ENCODE measurements at places on chromosomes 13 and 19. TPM values are rescaled to one million over a fixed set of nuclear protein-coding genes. Genes with fewer than 3 reads are reported as not detected.

- no peak for DNase-seq
These were observed 4.0 kb downstream of the PLEKHG2 start for GRCh38 chr19:39416152-39417120.

- DNase-seq = no peak
These were observed 11.8 kb upstream of the ERFL start for GRCh38 chr19:41939861-41940730.

DNA sequence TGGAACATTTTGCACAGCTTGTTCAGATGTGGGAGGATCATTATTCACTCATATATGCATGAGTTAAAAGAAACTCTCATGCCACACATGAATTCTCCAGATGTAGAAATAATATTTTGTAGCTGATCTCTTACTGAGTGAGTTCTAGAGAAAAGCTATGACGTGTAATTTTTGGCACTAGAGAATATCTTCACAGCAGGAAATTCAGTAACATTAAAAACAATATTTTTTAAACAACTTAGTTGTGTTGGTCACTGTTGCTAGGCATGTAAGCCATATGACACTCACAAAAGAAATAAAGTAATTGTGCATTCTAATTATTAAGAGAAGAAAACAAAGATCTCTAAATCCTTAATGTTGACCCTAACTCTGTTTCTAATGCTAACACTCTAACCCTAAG, 371.4 kb upstream of the SLC10A2 start:
- no peak for DNase-seq

- no peak for DNase-seq
These were observed 78.9 kb upstream of the FLT1 start for GRCh38 chr13:28573595-28574373.

- DNase-seq = no peak
These were observed 29.4 kb downstream of the RFXAP start for GRCh38 chr13:36848199-36848982.

GRCh38 chr13:112071102-112071722, 4.3 kb downstream of the SOX1 start:
- no peak for DNase-seq

DNA sequence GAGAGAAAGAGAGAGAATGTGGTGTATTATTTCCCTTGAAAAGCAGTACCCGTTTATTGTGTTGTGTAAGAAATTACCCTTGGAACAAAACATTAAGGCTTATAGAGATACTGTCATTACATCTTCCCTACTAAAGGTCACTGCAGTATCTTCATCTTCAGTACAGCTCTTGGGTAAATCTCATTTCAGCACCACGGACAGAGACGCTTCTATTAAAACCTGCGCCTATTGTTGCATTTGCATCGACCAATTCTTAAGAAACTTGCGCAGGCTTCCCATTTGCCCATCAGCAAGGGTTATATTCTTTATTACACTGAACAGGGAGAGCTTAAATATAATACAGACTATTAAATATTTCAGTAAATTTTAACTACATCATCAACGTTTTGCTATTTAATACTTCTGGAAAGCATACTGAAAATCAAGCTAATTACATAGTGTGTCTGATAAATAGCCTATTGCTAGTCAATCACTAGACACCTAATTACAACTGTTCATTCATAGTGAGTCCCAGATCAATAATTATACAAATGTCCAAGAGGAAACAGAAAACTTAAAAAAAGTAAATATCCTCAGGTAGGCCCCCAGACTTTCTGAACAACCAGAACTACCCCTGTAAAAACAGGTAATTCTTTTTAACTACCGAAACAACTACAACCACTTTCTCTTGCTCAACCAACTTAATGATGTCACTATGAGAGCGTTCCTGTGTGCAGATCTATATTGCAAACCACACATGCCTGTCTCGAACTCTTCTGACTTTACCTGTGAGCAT, 350.6 kb downstream of the LIG4 start:
- DNase-seq = no peak

DNA sequence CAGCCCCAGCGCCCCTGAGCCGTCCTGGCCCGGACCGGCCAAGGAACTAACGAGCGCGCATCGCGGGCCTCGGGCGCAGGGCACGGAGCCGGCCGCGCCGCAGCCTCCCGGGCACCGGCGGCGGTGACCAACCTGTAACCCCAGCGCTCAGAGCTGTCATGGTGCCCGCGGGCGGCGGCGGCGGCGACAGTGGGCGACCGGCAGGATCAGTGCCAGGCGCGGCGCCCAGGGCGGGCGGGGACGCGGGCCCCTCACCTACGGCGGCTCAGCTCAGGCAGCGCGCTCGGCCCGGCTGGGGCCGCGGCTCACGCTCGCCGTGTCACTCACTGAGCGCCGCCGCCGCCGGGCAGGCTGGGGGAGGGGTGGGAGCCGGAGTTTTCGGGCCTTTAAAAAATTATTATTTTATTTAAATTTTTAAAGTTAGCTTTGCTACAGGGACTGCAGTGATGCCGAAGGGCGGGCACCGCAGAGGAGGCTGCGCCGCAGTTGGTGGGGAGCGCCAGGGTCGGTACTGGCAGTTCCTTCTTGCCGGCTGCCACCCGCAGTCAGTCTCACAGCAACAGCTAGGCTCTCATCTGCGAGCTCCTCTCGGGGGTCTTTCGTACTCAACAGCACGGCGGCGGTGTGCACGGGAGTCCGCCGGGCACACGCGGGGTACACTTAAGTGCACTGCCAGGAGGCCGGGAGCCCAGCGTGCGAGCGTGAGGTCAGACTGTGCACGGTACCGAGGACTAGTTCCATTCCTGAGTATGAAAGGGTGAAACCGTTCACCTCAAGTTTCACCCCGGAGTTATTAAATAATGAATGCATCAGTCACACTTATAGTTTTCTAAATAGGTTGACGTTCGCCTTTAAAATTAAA, at the start of gene NALCN:
NALCN (minus strand) TSS at position 328 of the 862 bp plus-strand sequence. CDS start 17,382 bp downstream, outside the sequence.
- DNase-seq = no peak

DNA sequence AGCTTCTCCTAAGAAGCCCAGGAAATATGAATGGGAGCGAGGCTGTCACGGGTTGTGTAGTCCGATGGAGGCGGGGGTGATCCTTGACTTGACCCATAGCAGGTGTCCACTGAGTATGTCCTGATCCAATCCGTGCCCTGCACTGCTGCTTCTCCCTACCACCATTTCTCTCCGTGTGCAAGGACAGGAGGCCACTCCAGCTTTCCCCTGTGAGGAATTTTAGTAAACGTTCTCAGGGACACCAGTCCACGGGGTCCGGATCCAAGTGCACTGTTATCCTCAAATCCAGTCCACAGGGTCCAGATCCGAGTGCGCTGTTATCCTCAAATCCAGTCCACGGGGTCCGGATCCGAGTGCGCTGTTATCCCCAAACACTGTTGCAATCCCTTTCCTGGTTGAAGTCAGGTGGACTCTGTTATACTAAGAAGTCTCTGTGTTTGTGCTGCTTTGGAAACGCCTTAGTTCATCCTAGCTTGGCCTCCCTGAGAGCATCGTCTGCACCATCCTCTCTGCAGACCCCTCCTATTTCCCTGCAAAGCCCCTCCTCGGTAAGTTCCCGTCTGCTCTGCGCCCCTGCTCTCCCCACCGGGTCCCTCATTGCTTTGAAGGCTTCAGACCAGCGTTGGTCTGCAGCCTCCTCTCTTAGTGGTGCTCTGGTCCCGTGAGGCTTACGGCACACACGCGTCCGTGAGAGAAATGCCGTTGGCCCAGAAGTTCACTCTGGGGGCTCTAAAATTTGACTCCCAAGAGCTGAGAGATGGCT, 303.5 kb downstream of the TEX29 start:
- DNase-seq = peak; percentile 64

DNA sequence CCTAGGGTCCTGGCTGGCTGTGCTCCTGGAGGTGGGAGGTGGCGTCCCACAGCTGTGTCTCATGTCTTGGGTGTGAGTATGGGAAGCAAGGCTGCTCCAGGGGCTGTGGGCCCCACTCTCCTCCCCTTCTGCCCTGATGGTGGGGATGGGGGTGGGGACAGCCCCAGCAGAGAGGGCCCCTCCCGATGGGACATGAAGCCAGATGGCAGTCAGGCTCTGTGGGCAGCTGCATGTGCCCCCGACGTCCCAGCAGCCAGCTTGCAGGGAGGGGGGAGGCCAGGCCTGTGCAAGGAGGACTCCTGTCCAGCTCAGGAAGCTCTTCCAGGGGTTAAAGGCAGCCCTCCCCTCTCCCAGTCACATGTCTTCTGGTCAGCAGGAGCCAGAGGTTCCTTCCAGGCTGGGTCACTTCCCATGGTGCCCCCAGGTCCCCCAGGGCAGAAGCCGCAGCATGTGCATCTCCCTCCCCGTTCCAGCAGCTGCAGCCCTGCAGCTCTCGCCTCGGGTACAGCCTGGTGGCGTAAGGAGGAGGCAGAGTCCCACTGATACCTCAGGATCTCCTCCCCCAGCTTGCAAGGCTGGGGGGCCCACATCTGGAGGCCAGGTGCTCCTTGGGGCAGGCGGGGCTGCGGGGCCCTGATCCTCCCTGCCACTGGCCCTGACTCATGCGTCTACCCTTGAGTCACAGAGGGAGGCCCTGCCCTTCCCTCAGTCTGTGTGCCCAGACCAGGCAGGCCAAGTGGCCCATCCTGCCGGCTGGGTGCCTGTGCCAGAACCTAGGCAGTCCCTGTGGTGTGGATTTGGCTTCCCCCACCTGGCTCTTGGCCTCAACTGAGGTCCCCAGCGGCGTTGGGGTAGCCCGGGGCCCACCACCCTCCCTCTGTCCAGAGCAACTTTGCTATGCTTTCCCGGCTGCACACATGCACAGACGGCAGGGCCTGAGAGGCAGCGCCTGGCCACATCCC, 13.0 kb downstream of the YIPF2 start:
- no peak for DNase-seq

GRCh38 chr19:3792114-3792513, 5.9 kb upstream of the MATK start:
- DNase-seq = no peak

DNA sequence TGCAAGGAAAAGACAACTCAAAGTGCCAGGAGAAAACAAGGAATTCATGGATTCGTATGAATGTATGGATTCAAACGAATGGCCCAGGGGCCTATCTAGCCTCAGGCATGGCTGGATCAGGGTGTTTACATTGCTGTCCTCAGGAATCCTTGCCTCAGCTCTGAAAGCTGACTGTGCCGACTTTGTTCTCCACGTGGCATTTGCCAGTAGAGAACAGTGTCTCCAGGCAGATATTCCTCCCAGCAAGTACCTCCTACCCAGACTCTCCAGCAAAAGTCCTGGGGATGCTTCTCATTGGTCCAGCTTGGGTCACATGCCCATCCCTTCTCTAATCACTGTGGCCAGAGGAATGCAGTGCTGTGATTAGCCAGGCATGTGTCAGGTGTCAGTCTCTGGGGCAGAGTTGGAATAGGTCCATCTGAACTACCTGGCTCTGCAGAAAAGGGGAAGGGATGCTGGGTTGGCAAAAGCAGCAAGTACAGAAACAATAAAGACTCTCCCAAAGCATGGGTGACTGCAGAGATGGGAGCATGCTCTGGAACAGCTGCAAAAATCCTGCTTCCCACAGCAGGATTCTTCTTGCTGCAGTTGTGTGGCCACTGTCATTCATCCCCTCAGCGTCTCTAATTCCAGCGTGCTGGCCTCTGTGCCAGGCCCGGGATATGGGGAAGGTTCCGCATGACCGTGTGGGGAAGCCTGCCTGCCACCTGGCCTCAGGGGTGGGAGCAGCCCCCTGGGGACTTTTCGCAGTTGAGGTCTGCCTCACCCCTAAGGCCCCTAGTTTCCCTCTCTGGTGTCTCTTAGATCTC, 30.0 kb downstream of the CCNE1 start:
- DNase-seq = no peak

- peak; percentile 80 for DNase-seq
These were observed 1.5 kb downstream of the CALM3 start for GRCh38 chr19:46602392-46603194.

GRCh38 chr13:75161804-75162203, 320.2 kb downstream of the TBC1D4 start:
- DNase-seq = no peak

DNA sequence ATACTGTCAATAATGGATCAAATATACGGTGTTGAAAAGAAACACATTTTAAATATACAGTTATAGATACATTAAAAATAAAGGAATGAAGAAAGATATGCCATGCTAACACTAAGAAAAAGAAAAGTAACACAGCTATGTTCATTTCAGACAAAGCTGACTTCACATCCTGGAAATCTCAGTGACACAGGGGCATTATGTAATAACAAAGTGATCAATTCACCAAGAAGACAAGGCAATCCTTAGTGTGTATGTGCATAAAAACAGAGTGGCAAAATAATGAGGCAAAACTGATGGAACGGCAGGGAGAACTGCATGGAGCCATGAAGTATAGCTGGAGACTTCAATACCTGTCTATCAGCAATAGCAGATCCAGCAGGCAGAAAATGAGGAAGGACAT, 13.1 kb downstream of the ZNF14 start:
- DNase-seq = no peak

DNA sequence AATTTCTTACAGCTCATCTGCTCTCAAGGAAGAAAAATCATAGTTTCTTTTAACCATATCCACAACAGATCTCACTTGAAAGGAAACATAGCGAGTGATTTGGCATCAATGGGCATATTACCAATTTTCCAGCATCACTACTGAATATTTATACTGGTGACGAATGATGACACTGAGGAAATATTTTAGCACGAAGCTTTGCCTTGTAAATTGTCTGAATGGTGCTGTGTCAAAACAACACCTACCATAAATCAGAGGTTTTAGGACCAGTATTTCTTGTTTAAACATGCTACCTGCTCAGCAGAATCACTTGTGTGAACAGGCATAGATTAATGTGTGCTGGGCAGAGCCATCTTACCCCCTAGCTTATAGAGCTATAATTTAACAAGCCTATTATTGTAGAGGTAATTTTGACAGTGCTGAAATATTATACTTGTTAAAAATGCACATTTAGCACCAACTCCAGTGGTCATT, 146.8 kb downstream of the ABCC4 start:
- no peak for DNase-seq

DNA sequence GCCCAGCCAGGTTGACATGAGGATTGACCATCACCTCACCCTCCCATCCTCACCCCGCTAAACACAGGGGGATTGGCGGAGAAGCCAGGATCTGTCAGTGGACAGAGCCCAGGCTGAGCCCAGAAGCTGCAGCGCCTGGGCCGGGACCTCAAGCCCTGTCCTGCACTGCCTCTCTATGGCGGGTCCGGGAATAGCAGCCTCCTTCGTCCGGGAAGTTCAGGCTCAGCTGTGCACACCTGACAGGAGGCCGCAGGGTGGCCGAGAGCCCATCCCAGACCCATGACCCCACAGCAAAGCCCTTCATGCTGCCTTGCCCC, 67.8 kb downstream of the SPACA7 start:
- peak; percentile 90 for DNase-seq

COLGALT1 gene
- total RNA-seq = 117 TPM

ONECUT3 gene
- not detected for total RNA-seq

KLK8 gene
- not detected for total RNA-seq

PSENEN gene
- total RNA-seq = 66.8 TPM

KCNK6 gene
- 14.3 TPM for total RNA-seq

ATP4A gene
- total RNA-seq = not detected

ZNF440 gene
- 12.2 TPM for total RNA-seq

Measured in mesenteric fat pad (tissue), 1 donor.